ENCODE measurements at places on chromosomes 11 and 22.
A peak's percentile ranks its signal among the peaks of the same experiment; 100 is the strongest.

- DNase-seq, result no peak
Measured at GRCh38 chr11:17197431-17197898, 10.3 kb downstream of the PIK3C2A start.

DNA sequence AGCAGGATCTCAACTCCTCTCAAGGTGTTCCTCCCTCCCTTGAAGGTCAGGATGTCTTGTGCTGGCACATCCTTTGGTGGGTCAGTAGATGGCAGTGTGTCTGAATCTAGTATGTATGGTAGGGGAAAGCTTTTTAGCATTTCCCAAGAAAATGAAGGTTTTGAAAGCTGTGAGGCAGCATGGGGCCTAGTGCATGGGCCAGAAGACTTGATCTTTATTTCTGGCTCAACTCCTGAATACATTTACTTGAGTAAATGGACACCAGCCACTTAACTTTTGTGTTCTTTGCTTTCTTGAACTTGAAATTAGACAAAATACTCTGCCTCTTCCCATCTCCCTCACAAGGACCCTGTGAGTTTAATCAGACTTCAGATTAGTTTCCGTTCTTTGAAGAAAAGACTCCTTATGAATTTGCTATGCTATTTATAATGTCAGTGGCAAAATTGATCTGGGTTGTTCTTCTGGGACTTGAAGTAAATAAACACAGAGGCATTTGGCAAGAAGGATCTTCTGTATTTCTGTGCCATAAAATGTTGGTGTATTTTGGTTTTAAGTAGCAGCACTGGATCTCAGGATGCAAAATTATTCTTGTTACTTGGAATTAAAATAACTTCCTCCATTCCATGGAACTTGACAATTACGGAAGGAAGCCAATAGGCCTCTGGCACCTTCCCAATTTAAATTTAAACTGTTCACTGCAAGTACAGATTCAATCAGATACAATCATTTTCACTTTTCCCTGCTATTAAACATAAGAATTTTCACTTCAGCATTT, 288.8 kb downstream of the CASP12 start:
- peak; percentile 19 for DNase-seq

GRCh38 chr22:19571207-19571795, 47.1 kb upstream of the CLDN5 start:
- no peak for DNase-seq

DNA sequence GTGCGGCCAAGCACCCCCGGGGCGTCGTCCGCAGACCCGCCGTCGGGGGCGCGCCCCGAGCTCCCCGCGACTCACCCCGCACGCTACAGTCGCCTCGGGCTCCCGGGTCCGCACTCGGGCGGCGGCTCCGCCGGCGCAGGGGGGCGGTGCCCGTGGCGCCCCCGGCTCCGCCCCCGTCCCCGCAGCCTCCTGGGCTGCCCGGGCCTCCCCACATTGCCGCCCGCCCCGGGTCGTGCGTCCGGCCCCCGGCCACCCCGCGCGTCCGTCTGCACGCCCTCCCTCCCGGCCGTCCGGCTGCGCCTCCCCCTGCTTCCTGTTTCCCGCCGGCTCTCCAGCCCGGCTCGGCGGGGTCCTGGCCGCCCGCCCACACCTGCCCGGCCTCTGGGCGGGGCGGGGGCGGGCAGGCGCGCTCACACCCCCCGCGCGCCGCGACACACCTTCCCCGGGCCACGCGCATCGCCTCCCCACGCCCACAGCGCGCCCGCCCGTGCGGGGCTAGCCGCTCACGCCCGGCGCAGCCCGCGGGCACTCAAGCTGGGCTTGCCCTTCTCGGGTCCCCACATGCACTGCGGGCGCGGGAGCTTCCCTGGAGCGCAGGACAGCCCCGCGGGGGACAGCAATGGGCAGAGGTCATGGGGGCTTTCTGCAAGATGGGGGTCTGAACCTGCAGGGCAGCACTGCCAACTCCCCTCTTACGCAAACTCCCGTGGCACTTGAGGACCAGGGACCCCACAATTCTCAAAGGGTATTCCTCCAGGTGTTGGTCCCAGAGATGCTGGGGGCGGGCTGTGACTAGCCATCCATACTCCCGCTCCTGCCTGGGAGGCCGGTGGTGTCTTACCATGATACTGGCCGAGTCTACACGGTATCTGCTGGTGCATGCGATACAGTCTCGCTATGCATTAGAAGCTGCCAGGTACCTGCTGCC, at the start of gene CARD10:
Gene CARD10 (minus strand): TSS at position 148 of the 928 bp plus-strand sequence. CDS start 215 bp downstream, outside the sequence.
- DNase-seq, result no peak

DNA sequence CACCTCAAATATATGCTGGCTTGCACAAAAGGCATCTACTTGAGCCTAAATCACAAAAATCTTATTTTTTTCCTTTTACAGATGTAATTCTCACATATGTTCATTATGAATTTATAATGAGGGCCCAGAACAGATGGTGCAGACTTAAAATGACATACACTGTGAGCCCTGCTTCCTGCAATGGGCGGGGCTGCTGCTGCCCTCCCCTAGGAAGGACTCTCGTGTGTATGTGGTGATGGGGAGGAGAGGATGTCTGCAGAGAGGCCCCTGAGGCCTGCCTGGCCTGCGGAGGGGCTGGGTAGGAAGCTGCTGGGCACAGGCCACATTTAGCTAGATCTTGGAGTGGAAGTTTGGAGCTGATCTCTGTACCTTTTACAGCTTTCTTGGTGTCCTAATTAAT, 233.4 kb upstream of the KIRREL3 start:
- no peak for DNase-seq

GRCh38 chr11:131483877-131484276, 113.5 kb downstream of the NTM start:
- DNase-seq, result no peak

DNA sequence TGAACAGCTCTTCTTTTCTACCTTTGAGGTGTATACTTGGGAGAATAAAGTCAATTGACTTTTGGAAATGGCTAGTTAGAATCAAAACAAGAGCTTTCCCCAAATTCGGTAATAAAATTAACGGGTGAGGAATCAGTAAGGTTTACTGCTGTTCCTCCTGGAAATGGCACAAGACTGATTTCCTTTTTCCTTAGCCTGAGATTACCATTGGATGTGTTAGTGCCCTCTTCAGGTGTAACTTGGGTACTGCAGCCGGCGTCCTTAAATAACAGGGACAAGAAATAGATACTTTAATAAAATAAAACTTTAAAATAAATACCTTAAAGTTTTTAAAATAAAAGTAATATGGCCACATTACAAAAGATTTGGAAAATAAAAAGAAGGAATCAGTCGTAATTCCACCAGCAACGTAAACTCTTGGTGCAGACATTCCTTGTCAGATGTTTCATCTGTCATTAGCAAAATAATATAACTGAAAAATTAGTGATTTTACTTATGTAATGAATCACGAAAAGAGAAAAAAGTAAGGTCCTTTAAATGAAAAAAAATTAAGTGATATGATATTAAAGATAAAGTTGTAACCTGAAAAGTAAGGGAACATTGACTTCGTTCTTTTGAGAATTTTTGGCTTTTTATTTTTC, 29.7 kb downstream of the ZFTA start:
- peak; percentile 48 for DNase-seq

DNA sequence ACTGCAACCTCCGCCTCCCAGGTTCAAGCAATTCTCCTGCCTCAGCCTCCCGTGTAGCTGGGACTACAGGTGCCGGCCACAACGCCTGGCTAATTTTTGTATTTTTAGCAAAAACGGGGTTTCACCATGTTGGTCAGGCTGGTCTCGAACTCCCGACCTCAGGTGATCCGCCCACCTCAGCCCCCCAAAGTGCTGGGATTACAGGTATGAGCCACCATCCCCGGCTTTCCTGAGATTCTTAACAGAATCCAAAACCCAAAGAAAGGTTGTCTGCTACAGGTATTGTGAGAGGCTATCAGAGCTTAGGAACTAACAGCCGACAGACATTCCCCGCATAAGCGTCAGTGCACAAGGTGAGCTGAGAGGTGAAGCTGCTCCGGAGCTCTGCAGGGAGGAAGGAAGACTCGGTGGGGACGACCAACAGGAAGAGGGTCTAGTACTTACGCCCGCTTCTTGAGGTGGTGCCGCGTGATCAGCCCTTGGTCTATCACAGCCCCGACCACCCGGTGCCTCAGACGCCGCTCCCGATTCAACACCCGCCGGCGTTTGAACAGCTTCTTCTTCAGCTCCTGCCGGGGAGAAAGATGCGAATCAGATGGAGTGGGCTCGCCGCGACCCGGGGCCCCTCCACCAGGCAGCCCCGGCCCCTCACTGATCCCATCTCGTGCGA, 470 bp downstream of the C11orf98 start:
- DNase-seq, result no peak

- DNase-seq, result no peak
Measured at GRCh38 chr11:71948314-71949027, 19.6 kb downstream of the RNF121 start.

GRCh38 chr22:48197189-48197690, 1434.8 kb downstream of the TBC1D22A start:
- no peak for DNase-seq

- DNase-seq, result no peak
Measured at GRCh38 chr11:68825571-68825970, 16.1 kb downstream of the CPT1A start.

DNA sequence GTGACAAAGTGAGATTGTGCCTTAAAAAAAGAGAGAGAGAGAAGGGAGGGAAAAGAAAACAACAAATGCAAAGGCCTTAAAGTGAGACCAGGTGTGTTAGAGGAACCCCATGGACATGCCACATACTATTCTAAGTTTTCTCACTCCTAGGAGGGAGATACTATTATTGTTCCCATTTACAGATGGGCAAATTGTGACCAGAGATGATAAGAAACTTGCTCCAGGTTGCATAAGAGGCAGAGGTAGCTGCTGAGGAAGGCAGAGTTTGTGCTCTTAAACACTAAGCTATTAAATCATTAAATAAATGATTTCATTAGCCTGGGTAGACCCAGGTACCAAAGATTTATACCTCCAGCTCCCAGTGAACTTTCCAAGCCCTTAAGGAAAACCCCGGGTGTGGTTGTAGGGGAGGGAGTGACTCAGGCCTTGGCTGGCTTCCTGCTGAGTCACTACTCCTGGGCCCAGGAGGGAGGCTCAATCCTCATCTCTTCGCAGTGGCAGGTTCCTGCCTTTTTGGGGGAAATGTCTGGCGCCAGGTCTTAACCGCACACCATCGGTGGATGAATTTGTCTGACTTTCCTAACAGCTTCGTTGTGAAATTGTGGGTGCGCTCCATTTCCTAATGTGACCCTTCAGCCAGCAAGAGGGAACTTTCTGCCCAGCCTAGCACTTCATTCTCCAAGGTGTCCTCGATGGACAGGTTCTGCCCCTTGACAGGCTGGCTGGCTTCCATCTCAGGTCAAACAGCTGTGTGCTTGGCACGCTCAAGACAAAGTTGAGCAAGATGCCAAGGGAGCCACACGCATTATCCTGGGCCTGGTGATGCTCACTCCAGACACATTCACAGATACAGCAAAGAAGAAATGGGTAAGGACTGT, 33.4 kb upstream of the PTPRJ start:
- peak; percentile 58 for DNase-seq

- DNase-seq, result no peak
Measured at GRCh38 chr11:65861165-65861505, 902 bp downstream of the MUS81 start.

DNA sequence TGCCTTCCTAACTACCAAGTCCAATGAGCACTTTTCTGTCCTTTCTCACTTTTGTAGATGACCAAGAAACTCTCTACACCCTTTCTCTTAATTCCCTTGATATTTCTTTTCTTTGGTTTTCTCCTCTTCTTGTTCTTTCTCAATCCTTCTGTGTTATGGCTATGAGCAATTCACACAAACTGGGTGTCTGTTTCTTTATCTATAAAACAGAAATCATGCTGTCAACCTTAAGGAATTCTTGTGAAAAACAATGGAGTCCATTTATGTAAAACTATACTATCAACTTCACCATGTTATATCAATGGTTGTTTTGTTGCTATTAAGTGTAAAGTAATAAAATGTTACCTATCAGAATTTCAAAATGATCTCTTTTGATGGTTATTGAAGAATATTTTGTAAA, 7.2 kb downstream of the MTNR1B start:
- DNase-seq, result no peak

DNA sequence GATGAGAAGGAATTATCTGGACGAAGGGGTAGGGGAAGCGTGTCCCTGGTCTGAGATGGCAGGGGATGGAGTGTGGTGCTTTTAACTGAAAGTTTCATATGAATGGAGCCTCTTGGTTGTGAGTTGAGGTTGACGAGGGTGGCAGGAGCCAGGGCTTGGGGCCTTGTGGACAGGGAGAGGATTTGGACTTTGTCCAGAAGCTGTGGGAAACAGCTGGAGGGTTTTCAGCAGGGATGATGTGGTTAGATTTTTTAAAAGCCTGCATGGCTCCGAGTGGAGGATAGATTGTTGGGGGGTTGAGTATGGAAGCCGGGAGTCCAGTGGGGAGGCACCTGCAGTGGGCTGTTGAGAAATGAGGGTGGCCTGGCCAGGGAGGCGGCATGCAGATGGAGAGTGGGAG, 24.8 kb downstream of the MYO7A start:
- no peak for DNase-seq

GRCh38 chr11:33895752-33896137, 3.9 kb upstream of the LMO2 start:
- DNase-seq, result no peak

- no peak for DNase-seq
Measured at GRCh38 chr11:35529971-35530495, 4.6 kb upstream of the PAMR1 start.

DNA sequence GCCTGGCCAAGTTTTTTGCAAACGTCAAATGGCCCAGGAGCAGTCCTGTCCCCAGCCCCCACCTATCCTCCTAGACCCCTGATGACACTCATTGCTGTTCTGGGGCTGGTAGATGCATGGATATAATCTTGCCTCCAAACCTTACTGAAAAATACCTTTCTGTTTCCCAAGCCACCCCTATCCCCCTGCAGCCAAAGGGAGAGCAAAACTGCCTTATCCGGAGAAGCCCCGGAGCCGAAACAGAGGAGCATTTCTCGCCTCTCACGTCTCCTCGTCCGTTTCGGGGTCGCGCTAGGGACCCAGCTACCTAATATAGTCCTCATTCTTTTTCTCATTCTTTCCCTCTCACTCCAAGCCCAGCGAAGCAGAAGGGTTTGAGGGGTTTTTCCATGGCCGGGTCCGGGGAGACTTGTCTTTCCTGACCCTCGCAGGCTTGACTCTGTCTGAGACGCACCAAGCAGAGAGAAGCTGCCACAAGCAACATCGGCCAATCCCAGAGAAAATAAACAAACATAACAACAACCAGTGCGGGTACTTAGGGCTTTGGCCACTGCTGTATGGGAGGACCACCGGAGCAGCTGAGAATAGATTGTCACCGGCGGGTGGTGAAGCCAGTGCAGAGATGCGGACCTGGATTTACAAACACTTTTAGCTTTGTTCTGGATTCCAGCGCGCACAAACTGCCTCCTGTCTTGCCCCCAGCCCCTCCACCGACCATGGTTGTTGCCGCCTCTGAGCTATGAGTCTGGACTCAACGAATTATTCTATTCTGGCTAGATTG, 1.6 kb downstream of the BSX start:
- no peak for DNase-seq
